ENCODE measurements at places on chromosomes 11 and 22.

GRCh38 chr11:66419825-66420224 is 1.0 kb upstream of the NPAS4 start:
- no peak for DNase-seq

- no peak for DNase-seq
Observed at GRCh38 chr11:60809691-60810090, 24.6 kb downstream of the MS4A10 start.

- no peak for DNase-seq
Observed at GRCh38 chr22:47066616-47066905, 304.1 kb downstream of the TBC1D22A start.

DNA sequence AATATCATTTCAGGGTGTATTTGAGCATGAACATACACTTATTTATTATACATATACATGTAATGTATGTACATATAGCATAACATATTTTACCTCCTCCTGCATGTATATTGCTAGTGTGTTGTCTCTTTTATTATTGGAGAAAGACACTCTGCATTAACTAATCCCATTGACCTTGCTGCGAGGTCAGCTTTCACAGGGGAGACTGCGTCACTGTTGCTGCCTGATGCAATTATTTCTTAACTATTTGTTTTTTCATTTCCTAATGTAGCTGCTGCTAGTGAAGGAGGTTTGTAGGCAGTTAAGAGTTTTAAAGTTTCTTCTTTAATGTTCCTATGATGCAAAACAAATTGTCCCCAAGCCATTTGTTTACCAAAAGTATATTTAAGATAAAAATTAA is 185.4 kb upstream of the CNTN5 start:
- no peak for DNase-seq

- no peak for DNase-seq
Observed at GRCh38 chr11:72930008-72930407, 115.8 kb downstream of the ATG16L2 start.

GRCh38 chr22:40204321-40205116 is 26.8 kb downstream of the TNRC6B start:
- DNase-seq: no peak

- DNase-seq: no peak
Observed at GRCh38 chr11:113417428-113417827, 29.8 kb downstream of the ANKK1 start.

DNA sequence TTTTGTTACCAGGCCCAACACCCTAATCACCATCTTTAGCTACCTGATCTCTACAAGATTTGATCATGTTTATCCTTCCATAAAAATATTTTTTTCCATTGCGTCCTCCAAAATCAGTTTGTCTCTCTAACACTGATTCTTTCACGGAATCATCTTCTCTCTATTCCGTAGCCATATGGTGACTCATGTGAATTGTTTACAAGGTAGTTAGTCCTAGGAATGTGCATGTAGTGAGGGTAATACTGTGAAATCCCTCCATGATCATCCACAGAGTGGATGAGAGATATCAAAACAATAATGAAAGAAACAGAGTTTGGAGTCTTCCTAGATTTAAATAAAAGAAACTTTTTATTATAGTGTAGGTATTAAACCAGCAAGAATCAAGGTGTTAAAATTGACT is 230.2 kb downstream of the METTL15 start:
- no peak for DNase-seq

DNA sequence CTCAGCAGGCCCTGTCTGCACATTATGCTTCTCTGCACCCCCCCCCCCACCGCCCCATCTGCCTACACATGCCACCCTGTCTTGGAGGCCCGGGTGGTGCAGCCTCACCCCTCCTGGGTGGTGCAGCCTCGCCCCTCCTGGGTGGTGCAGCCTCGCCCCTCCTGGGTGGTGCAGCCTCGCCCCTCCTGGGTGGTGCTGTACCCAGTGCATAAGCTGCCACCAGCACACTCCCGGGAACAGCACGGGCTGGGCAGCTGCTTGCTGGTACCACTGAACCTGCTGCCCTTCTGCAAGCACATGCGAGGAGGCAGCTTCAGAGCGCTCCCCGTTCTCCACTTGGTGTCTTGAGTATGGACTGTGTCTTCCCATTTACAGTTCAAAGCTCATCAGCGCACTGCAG is 69.3 kb downstream of the NCAPD3 start:
- DNase-seq: no peak

- DNase-seq: no peak
Observed at GRCh38 chr11:22787551-22788162, 41.9 kb downstream of the SVIP start.

DNA sequence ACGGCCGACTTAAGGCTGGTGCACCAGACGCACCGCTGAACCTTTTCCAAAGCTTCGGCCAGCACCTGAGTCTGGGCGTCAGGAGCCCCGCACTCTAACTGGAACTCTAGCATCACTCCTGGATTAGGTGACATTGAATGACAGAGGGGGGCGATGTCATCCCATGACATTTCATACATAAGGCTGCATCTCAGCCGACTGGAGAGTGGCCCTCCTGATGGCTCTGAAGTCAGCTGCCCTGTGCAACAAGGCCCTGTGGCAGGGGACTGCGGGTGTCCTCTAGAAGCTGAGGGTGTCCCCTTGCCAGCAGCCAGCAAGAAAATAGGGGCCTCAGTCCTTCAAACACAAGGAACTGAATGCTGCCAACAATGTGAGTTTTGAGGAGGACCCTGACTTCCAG is 10.1 kb upstream of the FADS3 start:
- no peak for DNase-seq

- DNase-seq: no peak
Observed at GRCh38 chr11:117298195-117298594, 7.0 kb downstream of the BACE1-AS start.

- no peak for DNase-seq
Observed at GRCh38 chr22:30047364-30047738, 32.9 kb upstream of the HORMAD2 start.

DNA sequence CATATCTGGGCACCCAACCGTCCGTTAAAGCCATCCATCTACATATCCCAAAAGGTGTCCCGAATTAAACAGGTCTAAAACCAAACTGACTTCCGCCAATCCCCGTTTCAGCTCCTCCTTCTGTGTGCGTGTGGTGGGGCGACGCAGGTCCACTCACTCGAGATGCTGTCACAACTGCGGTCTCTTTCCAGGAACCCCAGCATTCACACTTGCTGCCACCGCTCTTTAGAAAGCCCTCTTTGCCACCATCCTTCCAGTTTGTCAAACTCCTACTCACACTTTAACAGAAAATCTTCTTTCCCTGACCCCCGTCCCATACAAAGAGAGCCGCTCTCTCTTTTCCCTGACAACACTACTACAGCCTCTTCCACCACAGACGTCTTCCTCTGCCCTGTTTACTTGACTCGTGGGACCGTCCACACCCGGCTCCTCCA is 467 bp downstream of the ESS2 start:
- DNase-seq: no peak

GRCh38 chr22:36902143-36902926 is 11.1 kb upstream of the CSF2RB start:
- DNase-seq: no peak

DNA sequence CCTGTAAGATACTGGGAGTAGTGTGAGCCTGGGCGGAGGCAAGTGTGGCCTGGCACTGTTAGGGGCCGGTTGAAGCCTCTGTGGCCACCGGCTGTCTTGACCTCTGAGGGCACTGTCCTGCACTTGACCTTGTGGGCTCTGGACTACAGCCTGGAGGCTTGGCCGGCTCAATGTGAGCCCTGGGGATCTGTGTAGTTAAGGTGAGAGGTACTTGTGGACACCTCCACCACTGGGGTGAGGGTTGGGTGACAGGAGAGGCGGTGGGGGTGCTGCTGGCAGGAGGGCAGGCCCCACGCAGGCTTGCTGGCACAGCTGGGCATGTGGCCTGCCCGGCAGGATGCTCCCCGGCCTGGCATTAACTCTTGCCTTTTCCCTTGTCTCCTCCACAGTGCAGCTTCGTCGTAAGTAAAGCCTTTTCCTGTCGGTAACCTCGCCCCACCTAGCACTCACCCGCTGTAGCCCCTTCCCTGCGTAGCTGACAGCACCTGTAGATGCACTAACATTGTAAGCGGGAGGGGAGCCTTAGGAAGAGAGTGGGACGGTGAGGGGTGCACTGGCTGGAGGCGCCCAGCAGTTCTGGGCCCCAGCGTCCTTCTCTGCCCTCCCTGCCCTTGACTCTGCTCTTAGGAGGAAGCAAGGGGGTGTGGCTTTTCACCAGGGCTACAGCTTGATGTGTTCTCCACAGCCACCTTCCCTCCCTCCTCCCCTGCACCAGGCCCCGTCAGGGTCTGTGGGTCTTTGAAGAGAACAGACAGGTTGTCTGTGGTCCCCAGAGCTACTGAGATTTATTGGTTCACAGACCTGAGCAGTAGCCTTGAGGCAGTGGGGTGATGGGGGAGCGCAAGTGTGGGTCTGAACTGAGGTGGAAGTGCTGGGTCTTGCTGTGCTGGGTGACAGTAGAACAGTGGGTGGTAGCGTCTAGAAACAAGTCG is 17.6 kb downstream of the INCENP start:
- DNase-seq: no peak

GRCh38 chr11:121244884-121245283 is 47.7 kb upstream of the SC5D start:
- no peak for DNase-seq

Measured in stimulated activated CD4-positive, alpha-beta T cell treated with anti-CD3 and anti-CD28 coated beads, Interleukin-15, amount 100 ng/mL, for 1 hour (primary cell).